ENCODE measurements at places on chromosomes 7 and 10.

DNA sequence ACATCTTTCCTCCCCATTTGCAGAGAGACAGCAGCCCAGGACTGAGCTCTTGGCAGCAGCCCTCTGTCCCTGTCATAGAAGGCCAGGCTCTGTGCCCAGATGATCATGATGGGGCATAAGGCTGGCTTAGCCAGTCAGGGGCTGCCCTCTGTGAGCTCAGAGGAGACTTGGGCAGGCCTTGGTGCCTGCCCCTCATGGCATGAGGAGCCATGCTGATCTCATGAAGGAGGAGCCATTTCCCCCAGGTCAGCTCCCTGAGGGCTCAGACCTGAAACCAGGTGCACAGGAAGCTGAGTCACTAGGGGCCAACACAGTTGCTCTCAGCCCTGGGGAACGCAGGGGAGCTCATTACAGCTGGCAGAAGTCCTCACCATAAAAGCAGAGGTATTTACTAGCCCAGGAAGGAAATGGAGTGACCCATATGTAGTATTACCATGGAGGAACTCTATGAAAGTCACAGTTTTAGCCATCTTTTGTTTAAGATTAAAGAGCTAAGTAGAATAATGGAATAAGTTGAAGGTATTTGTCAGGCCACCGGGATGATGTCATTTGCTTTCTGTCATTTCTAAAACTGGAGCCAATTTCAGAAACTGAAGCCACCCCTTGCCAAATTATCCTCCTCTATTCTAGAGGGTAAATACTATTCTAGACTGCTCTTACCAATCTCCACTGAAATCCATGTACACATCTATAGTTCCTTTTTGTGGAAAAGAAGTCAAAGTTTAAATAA is 362.4 kb upstream of the ZNF32 start:
- no peak for DNase-seq

DNA sequence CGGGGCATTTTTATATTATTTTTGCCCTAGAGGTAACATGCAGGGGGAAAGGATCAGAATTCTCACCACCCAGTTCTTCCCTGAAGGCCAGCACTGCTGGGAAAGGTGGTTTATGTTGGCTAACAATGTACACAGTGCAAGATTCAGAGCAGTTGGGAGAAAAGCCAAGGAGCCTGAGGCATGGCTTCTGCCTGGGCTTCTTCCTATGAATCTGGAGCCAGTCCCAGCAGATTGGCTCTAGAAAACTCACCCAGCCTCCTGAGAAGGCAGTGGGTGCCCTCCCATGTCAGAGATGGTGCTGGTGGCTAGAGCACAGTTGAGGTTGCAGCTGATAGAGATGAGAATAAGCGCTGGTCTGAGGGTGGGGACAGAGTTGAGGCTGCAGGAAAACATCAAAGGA is 44.7 kb upstream of the GPR26 start:
- DNase-seq = no peak

- DNase-seq = no peak
These were observed 33.5 kb downstream of the CUL2 start for GRCh38 chr10:35056686-35057085.

DNA sequence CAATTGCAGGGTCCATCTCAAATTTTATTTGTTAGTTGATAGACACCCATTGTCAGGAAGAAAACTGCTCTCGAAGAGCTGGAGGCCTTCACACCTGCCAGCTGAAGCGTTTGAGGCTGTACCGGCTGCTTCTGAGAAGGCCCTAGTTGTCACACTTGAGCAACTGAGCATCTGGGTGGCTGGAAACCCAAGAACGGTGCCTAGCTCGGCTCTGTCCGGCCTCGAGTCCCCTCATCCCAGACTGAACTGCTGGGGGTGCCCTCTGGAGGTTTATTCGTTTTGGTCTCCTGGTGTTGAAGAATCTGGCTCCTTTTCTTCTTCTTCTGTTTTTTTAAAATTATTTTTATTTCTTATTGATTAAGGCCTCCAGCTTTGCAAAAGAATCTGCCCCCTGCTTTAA is 59.3 kb upstream of the EXOC6 start:
- no peak for DNase-seq

DNA sequence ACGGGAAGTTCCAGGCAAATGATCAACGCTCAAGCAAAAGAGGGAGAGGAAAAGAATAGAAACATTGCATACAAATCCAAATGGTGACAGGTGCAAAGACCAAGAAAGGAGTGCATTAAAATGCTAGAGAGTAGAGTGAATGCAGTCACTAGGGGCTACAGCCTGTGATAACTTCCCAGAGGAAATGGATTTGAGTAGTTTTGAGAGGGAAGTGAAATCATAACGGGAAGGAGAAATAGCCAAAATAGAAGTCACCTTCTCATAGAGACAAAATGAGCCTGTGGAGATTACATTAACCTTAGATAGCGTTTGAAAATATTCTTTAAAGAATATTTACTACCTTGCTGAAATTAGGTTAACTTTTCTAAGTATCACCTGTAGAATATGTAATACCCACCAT is 26.5 kb downstream of the NUP42 start:
- no peak for DNase-seq

GRCh38 chr10:53276797-53277196 is 504.2 kb upstream of the MBL2 start:
- no peak for DNase-seq

GRCh38 chr10:91163269-91163868 is 57.1 kb upstream of the PCGF5 start:
- peak; percentile 88 for DNase-seq

DNA sequence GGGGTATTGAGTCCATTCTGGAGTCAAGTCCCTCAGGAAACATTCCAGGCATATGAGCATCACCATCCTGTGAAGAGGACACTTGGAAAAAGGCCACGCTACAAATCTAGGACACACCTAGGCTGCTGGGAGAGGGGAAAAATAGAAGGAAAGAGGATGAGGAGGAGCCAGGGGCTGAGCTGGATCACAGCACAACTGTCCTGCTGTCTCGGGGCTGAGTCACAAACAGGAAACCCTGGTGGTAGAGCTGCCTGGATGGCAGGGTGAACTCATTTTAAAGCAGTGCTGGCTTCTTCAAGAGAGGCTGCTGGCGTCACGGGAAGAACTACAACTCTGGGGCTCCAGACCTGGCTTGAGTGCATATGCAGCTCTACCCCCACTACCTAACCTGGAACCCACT is 151.5 kb downstream of the RNF216 start:
- DNase-seq = peak; percentile 10

DNA sequence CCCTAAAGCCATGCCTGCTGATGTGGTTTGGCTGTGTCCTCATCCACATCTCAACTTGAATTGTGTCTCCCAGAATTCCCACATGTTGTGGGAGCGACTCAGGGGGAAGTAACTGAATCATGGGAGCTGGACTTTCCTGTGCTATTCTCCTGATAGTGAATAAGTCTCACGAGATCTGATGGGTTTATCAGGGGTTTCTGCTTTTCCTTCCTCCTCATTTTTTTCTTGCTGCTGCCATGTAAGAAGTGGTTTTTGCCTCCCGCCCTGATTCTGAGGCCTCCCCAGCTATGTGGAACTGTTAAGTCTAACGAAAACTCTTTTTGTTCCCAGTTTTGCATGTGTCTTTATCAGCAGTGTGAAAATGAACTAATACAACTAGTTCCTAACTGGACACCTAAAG is 11.8 kb downstream of the MACROH2A2 start:
- no peak for DNase-seq

DNA sequence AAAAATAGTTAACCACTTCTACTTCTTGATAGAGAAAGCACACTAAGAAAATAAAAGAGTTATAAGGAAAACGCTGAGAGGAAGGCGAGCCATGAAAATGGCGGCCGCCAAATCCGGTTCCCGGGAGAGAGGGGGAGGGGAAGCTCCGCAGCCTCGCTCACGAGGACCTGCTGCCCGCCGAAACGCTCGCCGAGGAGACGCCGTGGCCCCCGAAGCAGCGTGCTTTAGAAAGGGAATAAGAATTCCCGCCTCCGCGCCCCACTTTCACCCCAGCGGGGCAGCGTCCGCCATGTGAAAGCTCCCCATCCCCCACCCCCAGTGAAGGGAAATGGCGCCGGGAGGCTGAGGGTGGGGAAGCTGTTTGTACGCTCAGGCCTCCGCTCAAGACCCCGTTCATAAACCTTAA is 505 bp downstream of the HNRNPA2B1 start:
- DNase-seq = peak; percentile 70

Measured in T-helper 2 cell (primary cell).